ENCODE measurements at places on chromosomes 11 and 22.

DNA sequence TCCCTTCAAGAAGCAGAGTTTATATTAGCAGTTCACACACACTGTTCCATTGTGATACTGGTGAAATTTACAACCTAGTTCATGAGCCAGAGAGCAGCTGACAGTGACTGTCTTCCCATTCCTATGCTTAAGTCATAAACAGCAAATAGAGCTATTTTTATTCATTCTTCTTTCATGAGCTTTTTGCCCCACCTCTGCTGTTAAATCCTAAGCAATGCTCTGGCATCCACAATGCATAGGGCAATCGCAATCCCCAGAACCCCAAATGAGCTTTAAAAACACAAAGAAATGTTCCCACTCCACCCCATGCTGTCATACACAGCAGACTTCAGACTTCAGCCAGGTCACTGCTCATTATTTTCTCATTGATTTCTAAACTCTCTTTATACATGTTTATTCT lies 307.5 kb downstream of the ETS1 start:
- DNase-seq, result no peak

GRCh38 chr11:86162239-86162638 lies 82.3 kb upstream of the EED start:
- no peak for DNase-seq

- no peak for DNase-seq
These were observed 6.4 kb upstream of the IFITM3 start for GRCh38 chr11:326842-327580.

DNA sequence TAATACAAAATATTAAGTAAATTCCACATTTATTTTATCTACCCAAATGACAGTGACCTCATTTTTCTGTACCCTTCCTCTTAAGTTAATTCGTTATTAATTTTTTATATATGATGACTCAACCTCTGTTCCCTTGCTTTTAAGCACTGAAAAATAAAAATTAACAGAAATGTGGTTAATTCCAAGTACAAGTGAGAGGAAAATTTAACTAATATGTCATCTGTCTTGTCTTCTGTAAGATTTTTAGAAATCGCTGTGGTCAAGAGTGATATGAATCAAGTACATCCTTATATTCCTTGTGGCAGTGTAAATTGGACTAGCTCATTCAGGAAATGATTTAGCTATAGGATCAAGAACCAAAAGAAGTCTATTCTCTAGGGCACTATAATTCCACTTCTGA lies 74.5 kb downstream of the PDHX start:
- no peak for DNase-seq

GRCh38 chr22:39689421-39689820 lies 118.9 kb downstream of the CACNA1I start:
- DNase-seq, result no peak

Measured in activated T-helper 1 cell treated with anti-CD3 and anti-CD28 coated beads, Interleukin-2, amount 50 U/mL, for 16 hours (primary cell).